ENCODE measurements at places on chromosomes 2 and 18.
A peak's percentile ranks its signal among the peaks of the same experiment; 100 is the strongest.

GRCh38 chr2:168136392-168136977, 110.9 kb downstream of the STK39 start:
- DNase-seq, result peak; percentile 27

DNA sequence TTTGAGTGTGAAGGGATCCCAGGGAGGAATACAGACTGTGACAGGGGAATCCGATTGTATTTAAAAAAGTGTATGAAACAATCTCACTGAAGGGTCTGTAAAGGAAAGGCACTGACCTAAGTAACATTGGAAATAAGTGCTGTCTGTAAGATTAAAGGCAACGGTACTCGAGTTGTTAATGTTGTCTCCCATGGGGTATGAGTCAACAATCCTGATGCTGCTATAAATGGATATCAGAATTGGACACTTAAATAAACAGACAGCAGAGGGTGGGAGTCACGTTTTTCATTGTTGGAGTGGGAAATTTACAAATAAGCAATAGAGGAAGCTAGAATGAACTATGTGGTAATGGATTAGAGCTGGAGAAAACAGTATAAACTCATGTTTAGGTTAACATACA, 452.4 kb upstream of the RGPD4 start:
- no peak for DNase-seq

DNA sequence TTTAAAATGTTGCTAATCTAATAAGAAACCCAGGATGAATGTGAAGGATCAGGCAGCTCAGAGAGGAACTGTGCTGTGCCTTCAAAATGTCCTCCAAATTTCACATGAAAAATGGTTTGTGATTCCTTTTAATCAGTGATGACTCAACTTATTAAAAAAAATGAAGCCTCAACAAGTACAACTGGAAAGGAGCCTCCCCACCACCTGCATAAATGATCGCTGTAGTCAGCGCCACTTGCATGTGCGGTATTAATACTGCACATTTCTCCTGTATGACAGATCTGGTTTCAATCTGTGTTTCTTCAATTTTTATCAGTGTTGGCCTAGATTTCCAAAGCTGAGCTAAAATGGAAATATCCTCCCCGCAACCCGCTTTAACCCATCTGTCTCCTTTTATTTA, 115.0 kb upstream of the TMEM200C start:
- DNase-seq, result no peak

DNA sequence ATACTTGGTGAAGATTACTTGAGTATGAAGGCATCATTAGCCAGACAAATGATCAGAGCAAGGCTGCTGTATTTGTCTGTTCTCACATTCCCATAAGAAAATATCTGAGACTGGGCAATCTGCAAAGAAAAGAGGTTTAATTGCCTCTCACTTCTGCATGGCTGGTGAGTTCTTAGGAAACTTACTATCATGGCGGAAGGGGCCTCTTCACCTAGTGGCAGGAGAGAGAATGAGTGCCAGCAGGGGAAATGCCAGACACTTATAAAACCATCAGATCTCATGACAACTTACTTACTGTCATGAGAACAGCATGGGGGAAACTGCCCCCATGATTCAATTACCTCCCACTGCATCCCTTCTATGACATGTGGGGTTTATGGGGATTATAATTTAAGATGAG, 452.3 kb downstream of the GALR1 start:
- no peak for DNase-seq

GRCh38 chr18:65415098-65415497, 335.7 kb upstream of the CDH7 start:
- no peak for DNase-seq

- no peak for DNase-seq
Measured at GRCh38 chr2:122530814-122531213, 775.4 kb downstream of the TSN start.

GRCh38 chr2:54895730-54896129, 154.5 kb downstream of the RTN4 start:
- DNase-seq, result no peak

GRCh38 chr2:74985978-74986609, 27.7 kb downstream of the POLE4 start:
- no peak for DNase-seq

DNA sequence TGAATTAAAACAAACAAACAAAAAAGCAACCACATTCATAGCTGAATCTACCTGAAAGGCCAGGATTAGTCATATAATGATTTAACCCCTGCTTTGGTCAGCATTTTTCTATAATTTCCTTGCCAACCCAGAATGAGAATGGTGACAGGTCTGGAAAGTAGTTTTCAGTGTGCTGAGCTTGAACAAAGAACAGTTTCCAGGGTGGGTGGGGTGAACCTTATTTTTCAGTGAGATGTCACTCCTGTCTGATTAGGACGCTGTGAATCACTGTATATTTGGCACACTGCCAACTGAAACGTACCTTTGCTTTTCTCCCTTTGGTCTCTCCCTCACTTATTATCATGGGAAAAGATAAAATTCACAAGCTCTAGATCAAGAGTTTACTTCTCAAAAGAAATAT, 35.0 kb upstream of the DSC1 start:
- DNase-seq, result no peak

GRCh38 chr18:9665314-9665713, 42.8 kb upstream of the RAB31 start:
- no peak for DNase-seq

- peak; percentile 89 for DNase-seq
Measured at GRCh38 chr2:88329815-88330603, 122.5 kb downstream of the FOXI3 start.

DNA sequence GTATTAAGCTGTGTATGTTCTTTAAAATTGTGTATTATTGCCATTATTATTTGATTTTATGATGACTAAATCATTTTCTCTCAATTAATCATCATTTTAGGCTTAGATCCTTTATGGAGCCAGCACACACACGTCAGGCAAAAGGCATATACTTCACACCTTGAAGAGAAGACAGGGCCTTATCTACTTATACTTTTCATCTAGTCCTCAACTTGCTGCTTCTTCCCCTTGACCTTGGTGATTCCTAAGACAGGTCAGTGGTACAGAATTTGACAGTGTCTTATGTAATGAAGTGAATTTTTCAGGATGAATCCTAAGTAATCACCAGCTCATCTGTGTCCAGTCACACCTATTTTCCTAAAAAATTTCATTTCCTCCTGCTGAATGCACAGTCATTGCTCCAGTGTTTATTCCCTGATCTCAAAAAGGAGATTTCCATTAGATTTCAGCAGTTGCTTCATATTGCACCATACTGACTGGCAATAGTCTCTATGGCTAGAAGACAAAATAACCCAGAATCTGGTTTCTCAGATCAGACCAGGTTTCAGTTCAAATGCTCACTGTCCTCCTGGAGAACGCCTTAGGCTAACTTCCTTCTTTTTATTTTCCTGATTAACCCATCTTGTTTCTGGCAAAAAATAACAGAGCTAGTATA, 235.7 kb downstream of the PTH2R start:
- no peak for DNase-seq

GRCh38 chr2:177909962-177910361, 162.6 kb downstream of the PDE11A start:
- DNase-seq, result no peak

- DNase-seq, result no peak
Measured at GRCh38 chr18:76056471-76057110, 438.5 kb downstream of the ZNF516 start.

DNA sequence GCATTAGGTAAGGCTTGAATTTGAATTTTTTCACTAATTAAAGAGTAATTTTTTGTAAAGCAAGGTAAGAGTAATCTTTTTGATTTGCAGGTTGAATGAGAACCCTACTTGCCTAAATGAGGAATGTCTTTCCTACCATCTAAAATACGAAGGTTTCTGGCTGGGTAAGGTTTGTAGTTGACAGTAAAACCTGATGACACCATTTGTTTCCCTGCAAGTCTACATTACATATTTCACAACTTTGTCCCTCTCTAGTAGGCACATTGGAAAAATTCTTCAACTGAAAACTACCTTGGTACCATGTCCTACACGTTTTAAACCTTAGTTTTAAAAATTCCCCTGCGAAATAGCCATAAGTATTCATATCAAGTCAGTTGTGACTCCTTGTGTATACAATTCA, 9.4 kb downstream of the HNRNPA3 start:
- no peak for DNase-seq

- DNase-seq, result no peak
Measured at GRCh38 chr2:232626584-232626983, 6.8 kb upstream of the EFHD1 start.

GRCh38 chr2:8535821-8536685, 145.8 kb upstream of the ID2 start:
- DNase-seq, result no peak

- no peak for DNase-seq
Measured at GRCh38 chr2:230757476-230757875, 44.8 kb downstream of the CAB39 start.

- no peak for DNase-seq
Measured at GRCh38 chr18:24023185-24023814, 8.7 kb downstream of the TTC39C start.

DNA sequence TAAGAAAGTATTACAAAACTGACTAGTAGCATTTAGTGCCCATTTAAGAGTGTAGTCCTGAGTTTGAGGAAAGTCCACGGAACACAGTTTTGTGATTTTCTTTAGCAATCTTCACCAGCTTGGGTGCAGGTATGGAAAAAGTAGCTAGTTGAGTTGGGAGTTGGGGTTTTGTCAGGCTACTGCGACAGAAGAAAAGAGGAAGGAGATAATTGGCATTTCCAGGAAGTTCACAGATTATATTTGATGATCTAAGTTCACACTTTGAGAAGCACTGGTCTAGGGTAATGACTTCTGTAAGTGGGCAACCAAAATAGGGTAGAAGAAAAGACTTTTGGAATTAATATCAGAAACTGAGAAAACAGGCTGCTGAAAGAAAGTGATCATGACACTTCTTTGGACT, 52.1 kb downstream of the VIL1 start:
- no peak for DNase-seq

GRCh38 chr2:24912986-24913385, 7.1 kb downstream of the ADCY3 start:
- no peak for DNase-seq
